ENCODE measurements at places on chromosomes 16 and 17.

GRCh38 chr16:27792486-27793248 is 242.7 kb downstream of the KATNIP start:
- DNase-seq: no peak

DNA sequence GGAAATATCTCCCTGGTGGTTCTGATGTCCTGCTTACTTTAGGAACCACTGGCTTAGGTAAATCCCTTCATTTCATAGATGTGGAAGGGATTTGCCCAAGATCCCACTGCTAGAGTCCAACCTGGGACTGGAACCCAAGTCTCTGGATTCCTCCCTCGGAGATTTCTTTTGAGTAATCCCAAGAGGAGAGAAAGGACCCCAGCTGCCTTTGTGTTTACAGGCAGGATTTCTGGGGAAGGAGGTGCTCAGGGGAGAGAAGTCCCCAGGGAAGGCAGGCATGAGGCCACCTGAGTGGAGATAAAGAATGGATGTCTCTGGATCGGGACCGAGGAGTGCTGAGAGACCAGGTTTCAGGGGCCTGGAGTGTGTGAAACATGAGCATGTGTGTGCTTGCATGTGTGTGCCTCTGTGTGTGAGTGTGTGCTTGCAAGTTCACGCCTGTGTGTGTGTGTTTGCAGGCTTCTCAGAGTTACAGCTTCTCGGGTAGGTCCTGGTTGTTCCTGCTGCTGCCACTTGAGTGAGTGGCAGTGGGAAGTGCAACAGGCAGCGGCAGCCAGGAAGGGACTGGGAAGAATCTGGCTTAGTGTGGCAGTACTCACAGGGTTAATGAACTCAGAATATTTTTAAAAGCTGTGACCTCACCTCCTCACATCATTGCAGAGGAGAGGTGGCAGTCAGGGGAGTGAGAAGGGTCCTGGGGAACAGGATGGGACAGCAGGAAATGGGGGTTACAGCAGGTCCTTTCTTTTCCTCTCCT is 2.2 kb downstream of the KCNH6 start:
- no peak for DNase-seq

DNA sequence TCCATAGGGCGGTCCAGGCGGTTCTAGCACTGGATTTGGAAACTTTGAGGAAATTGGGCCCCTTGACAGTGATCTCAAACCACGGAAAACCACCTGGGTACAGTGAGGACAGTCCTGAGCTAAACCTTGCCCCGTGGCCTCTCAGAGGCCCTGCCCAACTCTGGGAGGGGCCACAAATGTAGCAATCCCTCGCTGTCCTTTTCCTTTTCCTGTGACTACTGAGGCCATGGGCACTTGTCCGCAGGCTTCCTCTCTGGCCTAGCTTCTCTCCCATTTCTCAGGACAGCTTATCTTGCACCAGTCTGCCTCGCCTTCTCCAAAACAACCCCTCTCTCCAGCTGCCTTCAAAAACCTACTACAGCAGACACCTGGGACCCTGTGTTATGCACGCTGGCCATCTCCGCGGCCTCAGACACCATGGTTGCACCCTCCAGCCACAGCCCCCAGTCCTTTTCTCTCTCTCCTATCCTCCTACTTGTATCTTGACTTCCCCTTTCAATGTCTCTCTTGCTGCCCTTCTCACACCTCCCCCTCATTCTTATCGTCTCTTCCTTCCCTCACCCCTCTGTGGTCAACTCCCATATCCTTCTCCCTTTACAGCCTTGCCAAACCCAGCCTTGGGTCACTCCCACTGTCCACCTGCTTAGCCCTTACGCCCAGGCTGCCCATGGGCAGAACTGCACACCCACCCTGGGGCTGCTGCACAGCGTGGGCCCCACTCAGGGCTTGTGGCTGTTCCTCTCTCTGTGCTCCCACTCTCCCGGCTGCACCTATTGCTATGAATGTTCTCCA is 7.6 kb downstream of the SCPEP1 start:
- peak; percentile 76 for DNase-seq

DNA sequence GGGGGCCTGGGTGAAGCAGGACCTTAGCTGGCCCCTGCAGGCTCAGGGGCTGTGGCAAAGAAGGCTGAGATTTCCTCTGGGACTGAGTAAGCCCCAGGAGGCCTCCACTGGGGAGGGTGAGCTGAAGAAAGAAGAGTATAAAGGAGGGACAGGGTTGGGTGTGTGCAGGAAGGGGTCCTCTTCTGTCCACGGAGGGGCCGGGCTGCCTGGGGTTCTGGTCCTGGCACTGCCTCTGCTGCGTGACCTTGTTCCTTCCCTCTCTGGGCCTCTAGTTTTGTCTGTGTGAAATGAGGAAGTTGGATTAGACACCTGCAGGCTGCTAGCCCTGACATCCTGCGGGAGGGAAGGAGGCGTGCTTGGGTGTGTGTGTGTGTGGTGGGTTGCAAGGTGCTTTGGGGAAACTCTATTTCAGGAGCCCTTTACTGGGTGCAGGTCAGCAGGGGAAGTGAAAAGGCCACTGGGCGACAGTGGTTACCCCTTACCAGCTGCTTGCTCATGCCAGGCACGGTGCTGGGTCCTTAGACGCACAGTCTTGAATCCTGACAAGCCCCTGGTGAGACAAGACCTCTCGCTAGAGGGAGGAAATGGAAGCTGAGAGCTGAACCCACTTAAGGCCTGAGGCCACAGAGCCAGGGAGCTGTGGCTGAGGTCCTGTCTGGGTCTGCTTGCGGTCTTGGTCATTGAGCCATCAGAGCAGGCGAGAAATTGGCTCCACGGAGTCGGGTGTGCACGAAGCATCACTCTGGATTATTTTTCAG is 60.7 kb downstream of the OR1D5 start:
- peak; percentile 81 for DNase-seq

DNA sequence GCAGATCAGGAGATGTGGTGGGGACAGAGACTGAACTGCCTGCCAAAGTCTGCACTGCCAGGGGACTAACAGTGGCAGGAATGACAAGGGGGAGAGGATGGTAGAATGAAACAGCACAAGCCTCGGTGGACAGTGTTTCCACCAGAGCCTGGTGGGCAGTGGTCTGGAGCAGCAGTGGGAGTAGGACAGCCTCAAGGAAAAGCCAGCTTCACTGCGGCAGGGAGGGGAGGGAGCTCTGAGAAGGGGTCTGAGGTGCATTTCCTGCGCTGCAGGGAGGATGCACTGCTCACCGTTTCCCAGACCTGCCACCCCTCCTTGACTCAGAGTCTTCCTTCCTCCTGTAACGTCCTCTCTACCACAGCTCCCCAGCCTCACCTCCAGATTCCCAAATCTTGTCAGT is 33.8 kb downstream of the MARCHF10 start:
- no peak for DNase-seq

- DNase-seq: peak; percentile 87
Observed at GRCh38 chr16:83913245-83913633, 14.3 kb downstream of the MLYCD start.

- DNase-seq: peak; percentile 50
Observed at GRCh38 chr17:8871081-8871581, 3.7 kb upstream of the PIK3R6 start.

- no peak for DNase-seq
Observed at GRCh38 chr17:50584749-50585148, 24.2 kb downstream of the CACNA1G start.

DNA sequence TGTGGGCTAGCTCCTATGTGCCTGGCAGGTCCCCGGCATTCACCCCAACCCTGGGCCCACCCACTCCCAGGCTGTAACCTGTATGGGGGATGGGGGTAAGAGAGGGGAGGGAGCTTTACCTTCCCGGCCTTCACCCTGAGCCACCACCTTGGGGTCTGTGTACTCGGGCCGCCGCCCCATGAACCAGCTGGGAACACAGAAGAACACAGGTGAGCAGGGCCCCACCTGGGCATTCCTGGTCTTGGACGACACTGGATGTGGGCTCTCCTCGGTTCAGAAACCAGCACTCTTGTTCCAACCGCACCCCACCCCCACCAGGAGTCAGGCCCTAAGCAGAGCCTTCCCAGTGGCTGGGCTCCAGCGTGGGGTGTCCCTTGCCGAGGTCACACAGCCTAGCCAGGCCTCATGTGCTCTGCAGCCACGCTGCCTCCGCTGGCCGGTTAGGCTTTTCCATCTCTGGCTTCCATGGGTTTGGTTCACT is 18.8 kb downstream of the B9D1 start:
- peak; percentile 64 for DNase-seq

DNA sequence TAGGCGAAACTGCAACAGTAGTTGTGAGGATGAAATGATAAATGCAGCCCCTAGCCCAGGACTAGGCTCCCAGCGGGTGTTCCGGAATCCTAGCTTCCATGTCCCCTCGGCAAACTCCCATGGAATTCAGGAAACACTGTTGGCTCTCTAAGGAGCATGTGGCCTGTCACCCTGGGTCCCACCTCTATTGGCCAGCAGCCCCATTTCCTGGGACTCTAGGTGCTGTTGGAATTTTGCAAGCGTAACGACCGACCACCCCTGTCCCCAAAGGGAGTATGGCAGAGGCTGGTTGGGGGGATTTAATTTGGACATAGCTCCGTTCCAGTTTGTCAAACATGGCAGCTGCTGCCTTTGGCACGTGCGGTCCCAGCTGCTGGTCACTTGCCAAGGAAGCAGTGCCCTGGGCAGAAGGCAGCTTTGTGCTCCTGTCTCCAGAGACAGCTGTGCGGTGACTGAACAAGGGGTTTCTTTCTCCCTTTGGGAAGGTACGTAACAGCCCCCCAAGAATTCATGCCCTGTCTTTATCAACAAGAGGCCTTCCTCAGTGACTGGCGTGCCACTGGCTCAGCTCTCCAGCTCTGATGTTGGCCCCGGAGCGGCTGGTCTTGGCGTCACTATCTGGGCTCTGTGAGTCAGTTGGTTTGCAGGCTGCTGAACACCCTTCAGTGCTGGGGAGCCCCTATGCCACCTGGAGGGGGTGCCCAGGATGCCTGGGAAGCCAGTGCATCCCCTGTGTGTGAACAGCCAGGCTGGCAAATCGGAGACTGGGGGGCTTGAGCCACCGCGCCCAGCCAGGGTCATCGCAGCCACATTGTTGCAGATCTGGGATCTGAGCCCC is 235.2 kb upstream of the TNRC6C start:
- DNase-seq: no peak

GRCh38 chr17:41801374-41802271 is 10.1 kb downstream of the P3H4 start:
- peak; percentile 89 for DNase-seq

GRCh38 chr16:980595-980854 is 1.0 kb upstream of the SOX8 start:
- no peak for DNase-seq

GRCh38 chr16:67803894-67804293 is 2.5 kb downstream of the RANBP10 start:
- DNase-seq: no peak

GRCh38 chr17:43832976-43833829 is at the start of gene MPP3:
Gene MPP3 (minus strand): TSS chr17:43833146. CDS start chr17:43831906, 1,240 bp downstream.
- no peak for DNase-seq

- no peak for DNase-seq
Observed at GRCh38 chr16:31157136-31157535, 7.3 kb upstream of the PRSS36 start.

- no peak for DNase-seq
Observed at GRCh38 chr16:54282202-54282927, 4.2 kb downstream of the IRX3 start.

GRCh38 chr16:90057738-90058173 is 19.4 kb downstream of the PRDM7 start:
- DNase-seq: no peak

DNA sequence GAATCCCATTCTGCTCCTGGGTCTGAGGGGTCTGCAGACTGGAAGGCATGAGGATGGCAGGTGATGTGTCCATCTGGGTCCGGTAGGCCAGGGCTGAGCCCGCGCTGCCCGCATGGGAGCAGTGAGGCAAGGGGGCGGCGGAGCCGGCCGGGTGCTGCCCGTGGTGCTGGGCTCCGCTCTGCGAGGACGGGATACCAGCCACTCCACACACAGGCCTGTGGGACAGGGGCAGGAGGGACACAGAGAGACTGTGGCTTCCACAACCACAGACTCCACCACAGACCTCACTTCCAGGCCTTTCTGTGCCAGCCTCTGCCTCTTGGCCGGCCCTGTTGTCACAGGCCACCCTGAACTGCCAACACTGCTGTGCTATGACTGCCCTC is 25.4 kb downstream of the MAP1LC3B start:
- no peak for DNase-seq

- DNase-seq: peak; percentile 66
Observed at GRCh38 chr17:29162909-29163341, 17.3 kb downstream of the MYO18A start.

DNA sequence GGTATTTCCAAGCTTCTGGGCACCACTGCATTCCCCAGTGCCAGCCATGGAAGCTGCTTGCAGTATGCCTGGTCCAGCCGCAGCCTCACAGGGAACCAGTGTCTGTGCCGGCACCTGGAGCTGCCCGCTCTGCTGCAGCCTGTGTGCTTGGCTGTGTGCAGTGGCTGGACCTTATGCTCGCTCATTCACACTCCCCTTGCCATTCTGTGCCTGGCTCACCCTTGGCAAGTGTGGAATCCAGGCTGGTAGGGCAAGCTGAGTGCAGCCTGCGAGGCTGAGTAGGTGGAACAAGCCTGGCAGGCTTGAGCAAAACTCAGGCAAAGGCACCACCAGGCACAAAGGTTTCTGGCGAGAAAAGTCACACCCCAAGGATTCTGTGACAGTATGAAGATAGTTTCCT is 144.0 kb downstream of the MYO1D start:
- no peak for DNase-seq

GRCh38 chr17:40266882-40267281 is 20.8 kb upstream of the CDC6 start:
- no peak for DNase-seq

GRCh38 chr17:51721730-51722129 is 436.8 kb downstream of the CA10 start:
- DNase-seq: no peak

- DNase-seq: no peak
Observed at GRCh38 chr16:10333321-10334032, 52.4 kb upstream of the ATF7IP2 start.

DNA sequence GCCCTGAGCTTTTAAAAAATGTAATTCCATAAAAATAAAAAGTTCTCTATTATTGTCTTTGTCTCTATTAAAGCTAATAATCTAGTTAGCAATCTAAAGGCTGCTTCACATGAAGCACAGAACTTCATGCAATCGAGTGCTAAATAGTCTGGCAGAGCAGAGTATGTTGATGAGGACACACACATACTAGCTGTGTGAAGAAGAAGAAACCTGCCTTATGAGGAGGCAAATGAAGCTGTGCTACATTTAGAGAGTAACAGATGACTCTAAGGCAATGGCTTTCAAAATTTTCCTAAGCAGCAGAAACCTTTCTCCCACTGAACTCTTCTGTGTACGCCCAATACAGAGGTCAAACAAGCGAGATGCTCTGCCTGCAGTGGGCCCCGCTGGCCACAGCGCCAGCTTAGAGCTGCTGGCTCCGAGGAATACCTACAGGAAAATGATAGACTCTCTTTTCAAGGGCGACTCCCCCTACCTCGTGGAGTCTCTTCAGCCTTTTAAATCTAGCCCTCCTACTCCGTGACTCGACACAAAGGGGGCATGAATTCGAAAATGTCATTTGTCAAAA is 39.2 kb downstream of the GNA13 start:
- no peak for DNase-seq

GRCh38 chr17:17893801-17894644 is 57.2 kb upstream of the SREBF1 start:
- no peak for DNase-seq

DNA sequence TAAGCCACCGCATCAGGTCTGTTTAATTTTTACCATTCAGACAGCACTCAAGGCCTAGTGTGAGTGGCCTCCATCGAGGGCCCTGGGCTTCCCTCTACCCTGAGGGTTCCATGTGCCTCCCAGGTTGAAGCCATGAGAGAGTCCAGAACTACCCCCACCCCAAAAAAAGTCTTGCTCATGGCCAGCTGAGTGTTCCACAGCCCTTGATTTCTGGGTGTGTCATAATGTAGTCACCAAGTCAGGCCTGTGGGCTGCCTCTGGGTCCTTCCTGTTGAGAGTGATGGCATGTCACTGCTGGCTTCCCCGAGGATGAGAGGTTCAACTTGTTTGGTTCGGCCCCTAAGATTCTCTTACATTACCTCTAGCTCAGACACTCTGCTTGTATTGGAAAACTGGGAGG is 100.6 kb downstream of the PITPNC1 start:
- DNase-seq: no peak

Measured in cardiac septum (tissue), 1 donor.